Mammary microvascular endothelial cell (primary cell): ENCODE measurements at places on chromosomes 1 and 21. TPM values are rescaled to one million over a fixed set of nuclear protein-coding genes. Genes with fewer than 3 reads are reported as not detected.

SYTL1 gene
- total RNA-seq, result 0.27 and 0.30 TPM in 2 replicates

PGBD2 gene
- total RNA-seq, result 3.1 and 4.4 TPM in 2 replicates

CD84 gene
- total RNA-seq, result not detected in 2 replicates

HPDL gene
- 4.7 and 9.3 TPM in 2 replicates for total RNA-seq
